ENCODE measurements at places on chromosomes 5 and 9.

- DNase-seq = no peak
These were observed 77.0 kb downstream of the ANKRD55 start for GRCh38 chr5:56155992-56156584.

DNA sequence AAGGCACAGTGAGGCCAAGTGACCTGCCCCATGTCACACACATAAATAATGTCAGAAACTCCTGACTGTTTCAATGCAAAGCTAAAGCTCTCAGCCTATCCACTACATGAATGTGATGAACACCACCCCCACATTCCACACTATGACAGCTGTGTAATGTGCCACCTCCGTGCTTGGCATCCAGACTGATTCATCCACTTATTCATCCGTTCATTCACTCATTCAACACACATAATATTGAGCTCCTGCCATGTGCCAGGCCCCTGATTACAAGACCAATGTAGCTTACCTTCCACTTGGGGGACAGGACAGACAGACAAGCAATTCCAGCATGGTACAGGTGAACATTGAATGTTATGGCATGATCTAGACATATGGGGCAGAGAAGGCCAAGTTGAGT lies 46.2 kb upstream of the FABP6 start:
- no peak for DNase-seq

- DNase-seq = no peak
These were observed 297.3 kb upstream of the RASA1 start for GRCh38 chr5:86970361-86970760.

DNA sequence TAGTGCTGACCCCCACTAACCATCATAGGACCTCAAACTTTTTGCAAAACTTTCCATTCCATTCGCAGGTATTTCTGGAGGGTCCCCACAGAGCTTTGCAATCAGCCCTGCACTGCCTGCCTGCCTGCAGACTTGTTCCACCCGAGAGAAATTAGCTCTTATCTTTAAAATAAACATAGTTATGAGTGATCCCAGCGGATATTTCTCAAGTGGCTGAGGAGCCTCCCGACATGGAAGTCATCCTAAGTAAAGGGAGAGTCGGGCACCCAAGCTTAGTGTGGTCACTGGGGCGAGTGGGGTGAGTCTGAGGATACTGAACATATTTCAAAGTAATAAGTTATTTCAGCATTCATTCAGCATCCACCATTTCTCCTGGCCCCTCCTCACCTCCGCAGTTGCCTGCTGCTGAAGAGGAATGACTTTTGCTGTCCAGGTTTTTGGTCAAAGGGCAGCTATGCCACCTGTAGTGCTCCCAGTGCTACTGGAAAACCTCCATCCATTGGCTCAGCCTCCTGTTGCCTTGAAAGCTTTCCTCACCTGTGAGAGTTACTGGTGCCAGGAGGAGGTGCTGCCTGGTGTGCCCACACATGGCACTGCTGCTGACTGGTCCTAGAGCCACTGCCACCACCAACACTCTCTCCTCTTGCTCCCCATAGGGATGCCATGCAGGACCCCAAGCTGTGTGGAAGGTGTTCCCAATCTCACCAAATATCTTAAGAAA lies 89.7 kb upstream of the PCSK1 start:
- DNase-seq = no peak

GRCh38 chr9:124040935-124041816 lies 29.6 kb downstream of the LHX2 start:
- DNase-seq = no peak

- no peak for DNase-seq
These were observed 33.8 kb downstream of the OTULINL start for GRCh38 chr5:14615365-14615764.

- DNase-seq = no peak
These were observed 875 bp downstream of the TPM2 start for GRCh38 chr9:35688558-35689541.

DNA sequence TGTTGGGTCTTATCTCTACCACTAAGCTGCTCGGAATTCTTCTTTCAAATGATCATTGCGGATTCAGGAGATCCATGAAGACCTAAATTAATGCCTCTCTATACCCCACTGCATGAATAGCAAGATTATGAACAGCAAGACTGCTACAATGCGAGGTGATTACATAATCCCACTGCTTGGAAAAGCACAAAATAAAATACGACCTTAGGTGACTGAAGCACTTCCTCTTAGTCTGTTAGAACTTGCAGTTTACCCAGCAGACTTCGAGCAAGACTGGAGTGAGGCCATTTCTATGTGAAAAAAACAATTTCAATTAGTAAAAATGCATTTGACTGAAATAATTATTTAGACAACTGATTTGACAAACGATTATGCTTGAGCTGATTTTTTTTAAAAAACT lies 59.8 kb downstream of the SH3RF2 start:
- DNase-seq = no peak

Measured in stimulated activated CD4-positive, alpha-beta T cell treated with anti-CD3 and anti-CD28 coated beads, Interleukin-15, amount 100 ng/mL, for 1 hour (primary cell).